ENCODE measurements at places on chromosomes 4 and X.

DNA sequence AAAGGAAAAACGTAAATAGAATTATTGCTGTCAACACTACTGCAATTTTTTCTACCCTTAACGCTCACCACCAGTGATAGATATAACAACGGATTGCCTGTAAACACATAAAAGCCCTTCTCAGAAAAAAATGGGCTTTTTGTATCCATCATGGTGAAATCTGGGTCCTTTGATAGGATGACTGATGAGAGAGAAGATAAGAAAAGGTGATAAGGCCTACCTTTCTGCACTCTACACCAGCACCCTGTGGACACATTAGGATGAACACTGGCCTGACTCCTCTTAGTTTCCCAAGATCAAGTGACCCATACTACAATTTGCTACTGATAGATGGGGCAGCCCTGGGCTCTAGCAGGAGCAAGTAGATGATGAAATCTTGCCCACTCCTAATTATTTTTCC is 112.3 kb upstream of the RAP2C start:
- H3K27ac ChIP-seq = no peak overlapping the region
- H3K36me3 ChIP-seq = no peaks in the 10 kb centered on the region
- H3K4me3 ChIP-seq = no peak overlapping the region

DNA sequence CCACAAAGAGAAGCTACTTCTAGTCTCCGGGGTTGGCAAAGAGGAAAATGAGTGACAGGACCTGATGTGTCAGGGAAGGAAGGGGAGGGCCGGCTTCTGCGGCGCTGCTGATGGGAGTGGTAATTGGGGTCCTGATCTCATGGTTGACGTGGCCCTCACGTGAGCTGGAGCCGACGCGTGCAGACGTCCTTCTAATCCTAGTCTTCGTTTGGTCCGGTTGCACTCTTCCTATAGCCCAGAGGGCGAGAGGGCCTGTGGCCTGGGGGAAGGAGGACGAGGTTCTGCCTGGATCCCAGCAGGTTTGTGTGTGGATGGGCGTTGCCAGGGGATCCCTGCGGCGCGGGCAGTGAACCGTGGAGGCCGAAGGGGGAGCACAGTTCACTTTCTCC is at the start of gene ARMCX1:
Gene ARMCX1, plus strand, starts transcription at position 186 of the 389 bp plus-strand sequence. CDS start 2,384 bp downstream, outside the sequence.
- peaks cover 7% of the 10 kb centered on the region for H3K36me3 ChIP-seq
- DNase-seq = peak; percentile 70
- H3K27ac ChIP-seq = peak within 1 kb of the TSS; percentile 87
- peak within 1 kb of the TSS; percentile 74 for H3K4me3 ChIP-seq
- peaks cover 5% of the 10 kb centered on the region for H3K4me1 ChIP-seq

- no peak for DNase-seq
- no peaks in the 10 kb centered on the region for H3K27me3 ChIP-seq
- no peaks in the 10 kb centered on the region for H3K36me3 ChIP-seq
- H3K4me3 ChIP-seq = no peak overlapping the region
Measured at GRCh38 chr4:81519856-81520255, 48.1 kb upstream of the RASGEF1B start.

DNA sequence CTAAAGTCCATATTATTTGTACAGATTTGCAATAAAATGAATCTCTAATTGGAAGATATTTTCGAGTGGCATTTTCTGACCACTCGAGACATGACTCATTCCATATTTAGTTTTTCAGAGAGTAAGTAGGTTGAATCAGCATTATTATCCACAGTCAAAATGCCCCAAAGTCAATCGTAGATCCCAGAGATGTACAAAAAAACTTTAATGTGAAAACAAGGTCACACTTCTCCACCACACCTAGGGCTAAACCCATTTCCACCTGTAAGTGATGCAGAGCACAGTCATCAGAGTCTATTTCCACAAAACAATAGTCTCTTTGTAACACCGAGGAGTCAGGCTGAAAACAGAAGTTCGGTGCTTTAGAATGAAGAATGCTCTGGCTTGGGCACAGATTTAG is 117.1 kb upstream of the TENM3 start:
- no peaks in the 10 kb centered on the region for H3K36me3 ChIP-seq
- DNase-seq = no peak
- H3K4me1 ChIP-seq = no peaks in the 10 kb centered on the region
- peaks cover 6% of the 10 kb centered on the region for H3K27me3 ChIP-seq
- H3K27ac ChIP-seq = no peak overlapping the region

- DNase-seq = no peak
- no peaks in the 10 kb centered on the region for H3K4me1 ChIP-seq
- H3K36me3 ChIP-seq = no peaks in the 10 kb centered on the region
- no peak overlapping the region for H3K4me3 ChIP-seq
- H3K27me3 ChIP-seq = no peaks in the 10 kb centered on the region
Measured at GRCh38 chrX:77975755-77976154, 6.3 kb upstream of the PGAM4 start.

- H3K27ac ChIP-seq = no peak overlapping the region
- H3K4me3 ChIP-seq = no peak overlapping the region
- no peaks in the 10 kb centered on the region for H3K27me3 ChIP-seq
- H3K36me3 ChIP-seq = no peaks in the 10 kb centered on the region
- no peak for DNase-seq
Measured at GRCh38 chr4:99853190-99853589, 36.6 kb downstream of the DAPP1 start.

- DNase-seq = peak; percentile 29
- peak overlapping the region; percentile 98 for H3K4me3 ChIP-seq
- peaks cover 71% of the 10 kb centered on the region for H3K4me1 ChIP-seq
- peak overlapping the region; percentile 99 for H3K27ac ChIP-seq
Measured at GRCh38 chr4:105471566-105472176, 2.2 kb downstream of the PPA2 start.

DNA sequence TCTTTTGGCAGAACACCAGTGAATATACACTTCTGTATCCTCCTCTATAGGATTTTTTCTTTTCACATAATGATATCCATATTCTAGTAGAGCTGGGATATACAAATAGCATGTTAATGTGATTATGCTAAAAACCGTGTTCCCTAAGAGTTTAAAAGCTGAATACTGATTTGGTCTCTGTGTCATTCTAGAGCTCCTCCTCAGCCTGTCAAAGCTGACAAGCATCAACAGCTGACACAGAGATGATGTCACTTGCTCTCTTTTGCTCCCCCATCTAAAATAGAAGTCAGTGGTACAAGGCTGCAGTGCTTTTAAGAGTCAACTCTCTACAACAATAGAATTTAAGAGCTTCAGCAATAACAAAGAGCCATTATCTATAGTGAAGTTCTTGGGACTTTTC is 17.1 kb upstream of the HERC3 start:
- H3K27ac ChIP-seq = peak overlapping the region; percentile 26
- H3K4me3 ChIP-seq = no peak overlapping the region
- no peak for DNase-seq
- H3K36me3 ChIP-seq = no peaks in the 10 kb centered on the region
- H3K4me1 ChIP-seq = peaks cover 21% of the 10 kb centered on the region

DNA sequence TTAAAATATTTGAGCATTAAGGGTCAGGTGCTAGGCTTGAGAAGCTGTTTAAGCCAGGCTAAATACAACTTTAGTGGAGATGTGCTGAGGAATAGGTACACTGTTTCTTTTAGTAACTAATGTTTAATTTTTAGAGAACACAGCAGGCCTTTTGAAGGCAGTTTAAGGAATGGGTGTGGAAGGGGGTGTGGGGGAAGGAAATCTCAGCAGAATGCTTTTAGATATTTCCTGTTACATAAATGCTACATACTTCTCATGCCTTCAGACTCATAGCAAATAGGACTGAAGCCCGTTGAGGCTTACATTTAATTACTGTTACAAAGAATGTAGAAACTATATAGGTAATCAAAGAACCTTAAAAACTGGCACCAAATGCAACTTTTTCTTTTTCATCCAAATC is 66.3 kb downstream of the WWC2 start:
- H3K27me3 ChIP-seq = no peaks in the 10 kb centered on the region
- DNase-seq = no peak
- H3K27ac ChIP-seq = peak overlapping the region; percentile 74
- no peaks in the 10 kb centered on the region for H3K36me3 ChIP-seq
- no peak overlapping the region for H3K4me3 ChIP-seq

- no peak overlapping the region for H3K4me3 ChIP-seq
- no peaks in the 10 kb centered on the region for H3K27me3 ChIP-seq
- H3K27ac ChIP-seq = no peak overlapping the region
- H3K4me1 ChIP-seq = no peaks in the 10 kb centered on the region
Measured at GRCh38 chrX:135740681-135741149, 27.3 kb downstream of the CT45A1 start.

DNA sequence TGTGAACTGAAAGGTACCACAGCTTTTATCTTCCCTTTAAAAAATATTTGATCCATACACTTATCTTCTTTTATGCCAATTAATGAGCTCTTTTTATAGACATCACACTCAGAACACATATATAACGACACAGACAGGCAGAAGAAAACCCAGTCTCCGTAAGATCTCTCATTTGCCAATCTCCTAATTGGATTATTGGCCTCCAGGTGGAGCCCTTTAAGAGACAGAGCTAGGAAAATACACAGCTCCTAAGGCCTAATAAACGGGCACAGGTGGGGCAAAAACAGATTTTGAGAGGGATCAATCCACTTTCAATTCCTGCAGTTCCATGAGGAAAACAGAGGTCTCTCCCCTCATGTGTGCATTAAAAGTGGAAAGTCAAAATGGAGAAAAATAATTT is 1495.4 kb downstream of the RPA4 start:
- DNase-seq = no peak
- no peaks in the 10 kb centered on the region for H3K36me3 ChIP-seq
- H3K27me3 ChIP-seq = no peaks in the 10 kb centered on the region
- no peak overlapping the region for H3K27ac ChIP-seq
- H3K4me3 ChIP-seq = no peak overlapping the region

- no peaks in the 10 kb centered on the region for H3K4me1 ChIP-seq
- no peaks in the 10 kb centered on the region for H3K27me3 ChIP-seq
- H3K4me3 ChIP-seq = no peak overlapping the region
- no peaks in the 10 kb centered on the region for H3K36me3 ChIP-seq
Measured at GRCh38 chr4:60619531-60620305, 580.4 kb upstream of the ADGRL3 start.

DNA sequence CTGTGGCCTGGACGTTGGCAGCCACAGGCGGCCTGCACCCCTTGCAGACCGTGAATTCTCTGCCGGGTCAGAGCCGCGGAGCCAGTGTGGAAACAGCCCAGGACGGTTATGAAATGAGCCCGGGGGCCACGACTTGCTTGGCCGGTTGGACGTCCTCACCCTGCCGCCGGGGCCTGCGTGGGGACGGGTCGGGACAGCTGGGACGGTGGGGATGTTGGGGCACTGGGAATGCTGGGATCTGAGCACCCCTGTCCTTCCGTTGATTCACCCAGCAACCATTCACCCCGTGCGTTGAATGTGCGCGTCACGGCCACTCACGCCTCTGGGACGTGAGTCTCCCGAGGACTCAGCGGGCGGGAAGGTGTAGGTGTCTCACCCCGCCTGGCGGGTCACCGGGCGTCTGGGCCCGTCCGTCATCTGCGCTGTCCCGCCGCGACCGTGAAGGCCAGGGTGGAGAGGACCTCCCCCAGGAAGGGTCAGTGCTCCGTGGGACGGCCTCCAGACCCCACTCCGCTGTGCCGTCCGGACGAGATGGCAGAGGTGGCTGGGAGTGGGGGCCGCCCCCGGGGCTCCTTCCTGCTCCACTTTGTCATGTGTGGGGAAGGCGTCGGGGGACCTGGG is 4.5 kb upstream of the PLCXD1 start:
- no peaks in the 10 kb centered on the region for H3K27me3 ChIP-seq
- H3K27ac ChIP-seq = no peak overlapping the region
- H3K36me3 ChIP-seq = no peaks in the 10 kb centered on the region
- H3K4me3 ChIP-seq = peak overlapping the region; percentile 74
- DNase-seq = no peak
- peaks cover 22% of the 10 kb centered on the region for H3K4me1 ChIP-seq
